ENCODE measurements at places on chromosomes 2 and 18.

DNA sequence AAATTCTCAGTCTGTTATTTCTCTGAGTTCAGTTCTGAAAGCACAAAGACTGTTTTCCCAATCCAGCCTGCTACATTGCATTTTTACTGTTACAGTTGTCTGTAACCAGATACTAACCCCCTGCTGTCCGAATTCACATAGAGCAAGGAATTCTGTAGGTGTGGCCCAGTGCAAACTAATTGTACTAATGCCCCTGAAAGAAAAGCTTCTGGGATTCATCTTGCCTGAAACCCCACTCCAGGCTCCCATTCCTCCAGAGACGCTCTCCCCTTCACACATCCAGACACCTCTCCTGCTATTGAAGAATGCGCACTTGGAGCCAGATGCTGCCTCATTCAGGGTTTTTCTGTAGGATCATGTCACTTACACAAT is 127.0 kb downstream of the TTC32 start:
- DNase-seq = no peak

GRCh38 chr18:51537487-51537886 is 340.0 kb upstream of the MEX3C start:
- peak; percentile 73 for DNase-seq

GRCh38 chr2:174753038-174753633 is 11.1 kb downstream of the CHRNA1 start:
- no peak for DNase-seq

GRCh38 chr2:59314031-59314766 is 1073.1 kb upstream of the FANCL start:
- no peak for DNase-seq

- DNase-seq = no peak
Observed at GRCh38 chr18:60865801-60866200, 467.4 kb upstream of the CDH20 start.

DNA sequence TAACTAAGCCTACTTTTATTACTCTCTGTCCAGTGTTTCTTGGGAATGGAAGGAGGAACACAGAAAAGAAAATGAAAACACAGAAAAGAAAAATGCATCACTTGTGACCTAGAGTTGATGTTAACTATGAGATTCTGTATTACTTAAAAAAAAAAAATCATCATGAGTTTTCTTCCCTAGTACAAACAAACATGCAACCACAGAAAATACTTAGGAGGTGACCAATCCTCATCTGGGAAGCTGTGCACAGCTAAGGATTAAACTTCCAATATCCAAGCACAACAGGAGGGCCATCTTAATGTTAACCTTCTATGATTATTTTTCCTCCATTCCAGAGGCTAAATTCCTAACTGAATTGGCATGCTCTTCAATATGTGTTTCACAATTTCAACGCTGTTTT is 1140.4 kb downstream of the LRP1B start:
- no peak for DNase-seq
